Vagina (tissue), 2 donors: ENCODE measurements at places on chromosomes 3 and 15. TPM values are rescaled to one million over a fixed set of nuclear protein-coding genes. Genes with fewer than 3 reads are reported as not detected.

DNA sequence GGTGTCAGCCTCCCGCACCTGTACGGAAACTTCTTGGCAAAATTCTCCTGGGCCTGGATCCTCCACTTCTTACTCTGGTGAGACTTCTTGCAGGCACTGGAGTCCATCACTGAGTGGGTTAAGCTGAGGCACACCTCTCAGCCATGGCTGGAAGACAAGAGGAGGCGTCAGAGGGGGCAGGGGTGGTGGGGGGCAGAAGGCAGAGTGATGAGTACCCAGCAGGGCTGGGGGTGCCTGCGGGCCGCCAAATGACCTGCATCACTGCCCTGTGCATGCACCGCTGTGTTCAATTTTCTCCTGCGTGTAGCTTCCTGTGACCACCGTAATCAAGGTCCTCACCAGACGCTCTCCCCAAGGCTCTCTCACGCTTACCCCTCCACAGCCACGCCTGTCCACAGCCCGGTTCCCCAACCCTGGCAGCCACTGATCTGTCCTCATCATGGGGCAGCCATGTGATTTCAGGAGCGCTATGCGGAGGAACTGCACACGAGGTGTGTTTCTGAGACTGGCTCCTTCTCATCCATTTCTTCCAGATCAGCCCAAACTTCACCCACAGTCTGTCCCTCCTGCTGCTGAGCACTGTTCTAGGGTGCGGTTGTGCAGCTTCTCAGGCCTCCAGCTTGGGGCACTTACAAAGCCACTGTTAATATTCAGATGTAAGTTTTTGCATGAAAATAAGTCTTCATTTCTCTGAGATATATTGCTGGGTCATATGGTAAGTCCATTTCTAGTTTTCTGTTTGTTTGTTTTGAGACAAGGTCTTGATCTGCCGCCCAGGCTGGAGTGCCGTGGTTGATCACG lies 5.2 kb downstream of the C3orf22 start:
- no peak overlapping the region for H3K4me3 ChIP-seq
- H3K27me3 ChIP-seq = no peaks in the 10 kb centered on the region
- H3K27ac ChIP-seq = no peak overlapping the region

- no peak overlapping the region for H3K4me3 ChIP-seq
- DNase-seq = no peak
Measured at GRCh38 chr15:32928876-32929275, 211.1 kb downstream of the GREM1 start.

GRCh38 chr3:132654721-132655120 lies 4.9 kb downstream of the ACAD11 start:
- peaks cover 10% of the 10 kb centered on the region for H3K4me1 ChIP-seq
- no peaks in the 10 kb centered on the region for H3K36me3 ChIP-seq
- no peak overlapping the region for H3K4me3 ChIP-seq
- H3K27me3 ChIP-seq = no peaks in the 10 kb centered on the region

DNA sequence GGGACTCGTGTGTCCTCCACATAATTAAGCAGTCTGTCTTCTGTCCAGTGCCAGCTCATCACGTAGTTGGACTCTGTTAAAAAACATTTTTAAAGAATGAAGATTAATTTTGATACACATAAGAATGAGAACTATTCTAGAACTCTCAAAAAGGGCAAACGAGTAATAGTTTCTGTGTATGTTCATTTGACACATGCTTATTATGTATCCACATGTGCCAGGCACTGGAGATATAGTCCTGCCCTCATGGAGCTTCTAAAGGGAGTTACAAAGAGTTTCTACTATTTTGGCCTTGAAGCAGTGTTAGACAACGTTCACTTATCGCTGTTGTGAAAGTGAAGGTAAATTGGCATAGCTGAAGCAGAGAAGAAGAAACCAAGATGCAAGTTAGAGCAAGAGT lies 326.7 kb upstream of the CTDSPL start:
- no peak for DNase-seq
- no peak overlapping the region for H3K27ac ChIP-seq
- H3K4me1 ChIP-seq = peaks cover 24% of the 10 kb centered on the region
- no peak overlapping the region for H3K4me3 ChIP-seq
- no peaks in the 10 kb centered on the region for H3K36me3 ChIP-seq

- DNase-seq = no peak
- H3K36me3 ChIP-seq = no peaks in the 10 kb centered on the region
- no peak overlapping the region for H3K4me3 ChIP-seq
- no peaks in the 10 kb centered on the region for H3K4me1 ChIP-seq
Measured at GRCh38 chr3:26719134-26719533, 96.6 kb downstream of the LRRC3B start.

- no peak overlapping the region for H3K27ac ChIP-seq
- peaks cover 61% of the 10 kb centered on the region for H3K4me1 ChIP-seq
- no peaks in the 10 kb centered on the region for H3K27me3 ChIP-seq
- H3K36me3 ChIP-seq = no peaks in the 10 kb centered on the region
- DNase-seq = no peak
- no peak overlapping the region for H3K4me3 ChIP-seq
Measured at GRCh38 chr15:101175401-101175800, 76.4 kb downstream of the CHSY1 start.

DNA sequence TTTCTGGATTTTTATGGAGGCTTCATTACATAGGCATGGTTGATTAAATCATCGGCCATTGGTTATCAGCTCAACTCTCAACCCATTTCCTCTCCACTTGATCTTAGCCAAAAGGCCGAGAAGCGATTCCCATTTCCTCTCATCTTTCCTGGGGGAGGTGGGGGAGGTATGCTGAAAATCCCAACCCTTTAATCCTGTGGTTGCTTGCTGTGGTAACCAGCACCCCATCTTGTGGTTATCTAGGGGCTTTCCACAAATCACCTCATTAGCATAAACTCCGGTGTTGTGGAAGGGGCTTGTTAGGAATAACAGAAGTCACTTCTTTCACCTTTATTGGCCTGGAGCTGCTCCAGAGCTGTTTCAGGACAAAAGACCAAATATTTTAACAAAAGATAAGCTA lies 20.9 kb downstream of the PDE8A start:
- peaks cover 50% of the 10 kb centered on the region for H3K4me1 ChIP-seq
- H3K27ac ChIP-seq = no peak overlapping the region
- no peaks in the 10 kb centered on the region for H3K27me3 ChIP-seq
- no peak for DNase-seq
- H3K4me3 ChIP-seq = no peak overlapping the region
- H3K36me3 ChIP-seq = no peaks in the 10 kb centered on the region

DNA sequence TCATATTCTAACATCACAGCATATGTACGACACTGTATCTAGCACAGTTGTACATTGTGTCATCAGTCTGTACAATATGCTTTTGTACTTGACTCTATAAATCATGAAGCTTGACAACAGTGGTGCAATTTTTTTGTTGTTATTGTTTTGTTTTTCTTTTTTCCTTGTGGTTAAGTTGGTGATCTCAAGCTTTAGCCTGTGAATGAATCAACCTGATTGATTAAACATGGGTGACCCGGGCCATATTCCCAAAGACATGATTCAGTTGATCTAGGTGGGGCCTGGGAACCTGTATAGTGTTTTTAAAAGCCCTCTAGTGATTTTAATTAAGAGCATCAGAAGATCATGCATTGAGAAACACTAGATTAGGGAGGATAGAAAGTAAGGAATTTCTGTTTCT lies 101.8 kb upstream of the AADACL2 start:
- DNase-seq = no peak
- peaks cover 5% of the 10 kb centered on the region for H3K4me1 ChIP-seq
- no peaks in the 10 kb centered on the region for H3K36me3 ChIP-seq

DNA sequence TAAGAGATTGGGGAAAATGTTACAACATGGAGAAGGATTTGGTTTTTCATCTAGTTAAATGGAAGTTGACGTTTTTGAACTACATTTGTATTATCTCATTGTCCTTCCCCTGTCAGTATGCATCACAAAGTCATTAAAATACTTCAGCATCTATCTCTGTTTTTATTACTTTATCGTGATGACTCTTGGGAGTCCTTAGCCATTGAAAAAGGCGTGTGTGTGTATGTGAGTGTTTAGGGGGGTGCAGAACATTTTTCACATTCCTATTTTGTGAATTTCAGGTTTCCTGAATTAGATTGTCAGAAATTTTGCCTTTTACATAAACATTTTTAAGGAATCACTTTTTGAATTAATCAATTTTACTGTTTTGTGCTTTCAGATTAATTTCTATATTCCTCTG lies 360.6 kb upstream of the SGO1 start:
- H3K27me3 ChIP-seq = no peaks in the 10 kb centered on the region
- no peak overlapping the region for H3K4me3 ChIP-seq
- H3K4me1 ChIP-seq = no peaks in the 10 kb centered on the region
- H3K36me3 ChIP-seq = no peaks in the 10 kb centered on the region

DNA sequence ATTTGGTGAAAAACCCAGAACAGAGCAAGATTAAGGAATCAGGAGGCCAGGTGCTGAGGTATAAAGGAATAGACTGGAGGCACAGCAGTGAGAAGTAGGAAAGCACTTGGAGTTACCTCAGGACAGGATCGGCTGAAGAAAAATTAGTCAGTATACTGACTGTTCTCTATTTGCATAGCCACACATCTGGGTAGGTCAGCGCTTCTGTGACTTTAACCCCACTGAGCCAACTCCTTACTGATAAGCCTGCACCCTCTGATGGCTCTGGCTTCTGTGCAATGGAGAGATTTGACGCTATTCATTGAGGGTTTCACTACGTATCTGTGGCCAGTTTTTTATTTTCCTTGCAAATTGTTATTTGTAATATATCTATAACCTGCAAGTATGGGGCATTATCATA lies 22.3 kb downstream of the MECOM start:
- H3K27me3 ChIP-seq = no peaks in the 10 kb centered on the region
- no peaks in the 10 kb centered on the region for H3K4me1 ChIP-seq
- H3K4me3 ChIP-seq = no peak overlapping the region
- H3K27ac ChIP-seq = no peak overlapping the region
- no peaks in the 10 kb centered on the region for H3K36me3 ChIP-seq
- DNase-seq = no peak

- H3K4me1 ChIP-seq = no peaks in the 10 kb centered on the region
- no peak overlapping the region for H3K4me3 ChIP-seq
- no peak for DNase-seq
Measured at GRCh38 chr3:115864911-115865310, 241.6 kb downstream of the GAP43 start.

GRCh38 chr15:93131485-93132095 lies 42.6 kb upstream of the RGMA start:
- no peaks in the 10 kb centered on the region for H3K27me3 ChIP-seq
- H3K27ac ChIP-seq = no peak overlapping the region
- H3K4me1 ChIP-seq = no peaks in the 10 kb centered on the region
- H3K4me3 ChIP-seq = no peak overlapping the region
- H3K36me3 ChIP-seq = no peaks in the 10 kb centered on the region

DNA sequence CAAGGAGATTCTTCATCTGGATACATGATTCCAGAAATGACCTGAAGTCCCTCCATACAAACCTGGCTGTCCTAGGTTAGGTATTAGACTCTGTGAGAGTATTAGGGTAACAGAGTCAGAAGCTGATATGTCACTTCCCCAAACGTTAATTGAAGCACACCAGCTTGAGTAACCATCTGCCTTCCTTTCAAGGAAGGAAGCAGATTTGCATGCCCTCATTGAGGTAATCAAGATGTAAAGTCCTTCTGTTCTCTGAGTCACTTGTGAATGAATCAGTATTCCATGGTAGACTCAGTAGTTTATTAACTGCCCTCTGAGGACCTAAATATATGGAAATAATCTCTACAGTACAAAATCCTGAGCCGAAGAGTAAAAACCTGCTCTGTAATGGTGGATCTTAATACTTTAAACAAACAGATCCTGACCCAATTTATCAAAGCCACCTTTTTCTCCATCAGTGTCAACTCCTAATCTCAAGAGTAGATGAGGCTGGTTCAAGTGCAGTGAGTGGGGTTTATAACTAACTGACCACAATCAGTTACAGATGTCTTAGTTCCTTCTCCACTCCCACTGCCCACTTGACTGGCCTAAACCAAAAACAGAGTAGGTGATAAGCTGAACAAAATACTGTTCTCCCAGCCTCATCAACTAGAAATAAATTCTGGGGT lies 246.2 kb upstream of the CHRM5 start:
- no peaks in the 10 kb centered on the region for H3K4me1 ChIP-seq
- no peaks in the 10 kb centered on the region for H3K36me3 ChIP-seq
- DNase-seq = no peak

GRCh38 chr3:33901862-33902563 lies 103.6 kb downstream of the PDCD6IP start:
- no peak overlapping the region for H3K4me3 ChIP-seq
- no peaks in the 10 kb centered on the region for H3K27me3 ChIP-seq
- no peak for DNase-seq
- no peaks in the 10 kb centered on the region for H3K4me1 ChIP-seq
- no peaks in the 10 kb centered on the region for H3K36me3 ChIP-seq

DNA sequence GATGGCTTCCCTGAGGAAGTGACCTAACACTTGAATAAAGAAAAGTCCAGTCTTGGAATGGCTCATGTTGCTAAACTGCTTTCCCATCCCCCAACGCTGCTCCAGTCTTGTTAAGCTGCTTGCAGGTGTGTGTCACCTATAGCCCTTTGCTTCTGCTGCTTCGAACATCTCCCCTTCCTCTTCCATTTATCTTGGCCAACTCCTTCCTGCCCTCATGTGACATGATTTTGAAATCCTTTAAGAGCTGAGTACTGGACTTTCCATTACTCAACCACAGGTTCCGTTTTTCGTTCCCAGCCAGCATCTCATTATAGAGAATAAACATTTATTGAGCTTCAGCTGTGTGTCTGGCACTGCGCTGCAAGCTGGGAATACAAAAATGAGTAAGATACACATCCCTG lies 1.7 kb downstream of the ATG7 start:
- no peak for DNase-seq
- no peaks in the 10 kb centered on the region for H3K36me3 ChIP-seq
- no peak overlapping the region for H3K4me3 ChIP-seq
- no peak overlapping the region for H3K27ac ChIP-seq
- peaks cover 21% of the 10 kb centered on the region for H3K4me1 ChIP-seq
- H3K27me3 ChIP-seq = no peaks in the 10 kb centered on the region

- DNase-seq = no peak
- H3K4me3 ChIP-seq = no peak overlapping the region
- H3K27ac ChIP-seq = no peak overlapping the region
- no peaks in the 10 kb centered on the region for H3K27me3 ChIP-seq
- H3K4me1 ChIP-seq = peaks cover 6% of the 10 kb centered on the region
Measured at GRCh38 chr15:52085299-52085698, 27.3 kb downstream of the BCL2L10 start.

GRCh38 chr3:194990454-194991337 lies 280.3 kb downstream of the XXYLT1 start:
- no peaks in the 10 kb centered on the region for H3K27me3 ChIP-seq
- H3K4me1 ChIP-seq = peaks cover 2% of the 10 kb centered on the region
- no peak overlapping the region for H3K4me3 ChIP-seq
- H3K27ac ChIP-seq = no peak overlapping the region

GRCh38 chr3:30585654-30586053 lies 20.7 kb upstream of the TGFBR2 start:
- DNase-seq = no peak
- H3K36me3 ChIP-seq = no peaks in the 10 kb centered on the region
- no peak overlapping the region for H3K4me3 ChIP-seq
- no peaks in the 10 kb centered on the region for H3K27me3 ChIP-seq
- no peaks in the 10 kb centered on the region for H3K4me1 ChIP-seq
- H3K27ac ChIP-seq = no peak overlapping the region

GRCh38 chr3:18988614-18989229 lies 159.6 kb upstream of the KCNH8 start:
- DNase-seq = no peak
- H3K27ac ChIP-seq = no peak overlapping the region
- no peaks in the 10 kb centered on the region for H3K4me1 ChIP-seq
- H3K4me3 ChIP-seq = no peak overlapping the region
- H3K36me3 ChIP-seq = no peaks in the 10 kb centered on the region

SELENOT gene
- 70.0 TPM for total RNA-seq

ZNF80 gene
- 0.74 TPM for total RNA-seq

DUOX1 gene
- total RNA-seq = 98.7 TPM

GOLGA6L4 gene
- total RNA-seq = 5.9 TPM

FBXL22 gene
- total RNA-seq = 10.1 TPM

SLC9C1 gene
- not detected for total RNA-seq

CCDC9B gene
- 16.0 TPM for total RNA-seq

AGBL1 gene
- not detected for total RNA-seq

AHSG gene
- not detected for total RNA-seq

WWTR1 gene
- 181 TPM for total RNA-seq

SHC4 gene
- total RNA-seq = 0.25 TPM

ADIPOQ gene
- total RNA-seq = 36.6 TPM
